ENCODE measurements at places on chromosomes 6 and 20. TPM values are rescaled to one million over a fixed set of nuclear protein-coding genes. Genes with fewer than 3 reads are reported as not detected.

GRCh38 chr6:71383901-71384489 lies 95.4 kb downstream of the OGFRL1 start:
- peak; percentile 47 for DNase-seq

The HMGCLL1 gene
- polyA plus RNA-seq = 3.6 TPM

DNA sequence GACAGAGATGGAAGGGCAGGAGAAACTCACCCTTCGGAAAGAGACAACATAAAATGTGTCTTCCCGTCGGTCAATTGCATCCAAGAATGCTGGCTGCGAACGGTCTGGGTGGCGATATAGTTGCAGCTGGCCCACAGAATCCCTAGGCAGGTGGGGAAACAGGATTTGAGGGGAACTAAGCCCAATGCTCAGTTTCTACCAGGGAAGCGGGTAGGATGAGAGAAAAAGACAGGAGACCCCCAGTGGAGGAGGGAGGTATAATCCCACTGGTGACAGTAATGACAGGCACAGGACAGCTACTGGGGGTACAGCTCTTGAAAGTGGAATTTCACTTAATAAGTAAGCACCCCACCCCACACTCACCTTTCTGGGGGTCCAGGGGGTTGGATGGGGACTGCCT lies 7.5 kb upstream of the TNXB start:
- DNase-seq = no peak

The ZNF133 gene
- polyA plus RNA-seq = 25.1 TPM

The TRIM31 gene
- polyA plus RNA-seq = not detected

DNA sequence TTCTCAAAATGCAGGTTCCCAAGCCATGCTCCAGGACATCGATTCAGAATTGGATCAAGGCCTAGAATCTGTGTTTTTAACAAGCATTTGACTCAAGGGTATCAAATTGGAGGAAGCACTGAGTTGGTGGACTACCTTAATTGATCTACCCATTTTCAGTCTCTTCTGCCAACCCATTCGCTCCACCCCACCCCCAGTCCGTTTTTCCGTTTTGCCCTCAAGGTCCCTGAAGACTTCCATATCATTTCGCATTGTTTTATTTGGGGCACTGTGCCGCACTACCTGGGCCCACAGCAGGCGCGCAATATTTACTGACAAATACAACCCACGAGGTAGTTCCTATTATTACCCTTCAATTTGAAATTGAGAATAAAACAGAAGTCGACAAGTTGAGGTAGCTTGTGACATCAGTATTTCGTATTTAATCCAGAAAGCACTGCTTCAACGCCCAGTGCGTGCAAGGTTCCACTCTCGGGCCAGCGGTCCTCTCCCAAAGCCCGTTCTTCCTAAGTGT lies 557 bp upstream of the DHX35 start:
- DNase-seq = no peak

The IMPG1 gene
- polyA plus RNA-seq = 3.5 TPM

DNA sequence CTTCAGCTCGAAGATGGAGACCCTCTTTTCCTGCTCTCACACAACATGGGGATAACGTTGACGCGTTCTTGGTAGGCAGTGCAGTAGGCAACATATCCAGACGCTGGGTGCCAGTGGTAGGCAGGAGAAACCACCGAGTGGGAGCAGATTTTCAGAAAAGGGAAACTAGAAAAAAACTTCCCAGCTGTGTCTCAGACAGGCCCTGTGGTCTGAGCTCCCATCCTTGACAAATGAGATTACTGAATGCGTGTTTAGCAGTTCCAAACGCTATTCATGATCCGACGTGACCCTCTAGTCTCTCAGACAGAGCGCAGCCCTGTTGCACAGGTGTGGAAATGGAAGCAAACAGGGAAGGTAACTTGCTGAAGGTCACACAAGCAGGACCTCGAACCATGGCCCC lies 83.9 kb upstream of the DUSP22 start:
- DNase-seq = no peak

The ZNF311 gene
- polyA plus RNA-seq = 5.7 TPM

The CCDC170 gene
- 3.4 TPM for polyA plus RNA-seq

- DNase-seq = no peak
Measured at GRCh38 chr20:33490023-33490933, at the start of gene CBFA2T2. Gene CBFA2T2, plus strand, starts transcription at chr20:33490096. Its CDS starts 172 bp downstream, at chr20:33490268.

- no peak for DNase-seq
Measured at GRCh38 chr6:161222706-161223234, 51.1 kb downstream of the AGPAT4 start.

- DNase-seq = no peak
Measured at GRCh38 chr20:59813948-59814839, 119.2 kb downstream of the SYCP2 start.

DNA sequence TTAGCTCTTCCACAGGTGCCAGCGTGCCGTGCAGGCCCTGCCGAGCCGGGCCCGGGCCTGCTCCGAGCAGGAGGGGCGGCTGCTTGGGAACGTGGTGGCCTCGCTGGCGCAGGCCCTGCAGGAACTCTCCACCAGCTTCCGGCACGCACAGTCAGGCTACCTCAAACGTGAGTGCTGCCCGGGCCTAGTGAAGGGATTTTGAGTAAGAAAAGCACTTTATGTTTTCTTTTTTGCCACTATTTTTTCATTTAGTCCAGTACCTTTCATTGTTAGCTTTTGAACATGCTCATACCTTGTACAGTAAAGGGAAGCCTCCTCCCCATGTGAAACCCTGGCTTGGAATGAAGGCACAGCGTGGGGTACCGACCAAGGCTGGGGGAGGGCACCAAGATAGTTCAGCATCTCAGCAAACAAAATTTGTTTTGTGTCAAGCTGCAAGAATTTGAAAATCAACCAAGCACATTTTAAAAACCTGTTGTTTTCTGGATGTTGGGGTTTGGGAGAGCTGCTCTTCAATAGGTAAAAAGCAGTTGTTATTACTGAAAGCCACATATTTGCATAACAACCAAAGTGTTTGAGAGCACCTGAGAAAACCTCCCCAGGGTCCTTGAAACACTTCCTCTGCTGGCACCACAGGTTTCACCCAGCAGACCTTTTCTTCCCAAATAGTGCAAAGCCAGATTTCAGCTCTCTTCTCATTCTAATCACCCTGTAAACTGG lies 18.4 kb downstream of the STX16 start:
- no peak for DNase-seq

DNA sequence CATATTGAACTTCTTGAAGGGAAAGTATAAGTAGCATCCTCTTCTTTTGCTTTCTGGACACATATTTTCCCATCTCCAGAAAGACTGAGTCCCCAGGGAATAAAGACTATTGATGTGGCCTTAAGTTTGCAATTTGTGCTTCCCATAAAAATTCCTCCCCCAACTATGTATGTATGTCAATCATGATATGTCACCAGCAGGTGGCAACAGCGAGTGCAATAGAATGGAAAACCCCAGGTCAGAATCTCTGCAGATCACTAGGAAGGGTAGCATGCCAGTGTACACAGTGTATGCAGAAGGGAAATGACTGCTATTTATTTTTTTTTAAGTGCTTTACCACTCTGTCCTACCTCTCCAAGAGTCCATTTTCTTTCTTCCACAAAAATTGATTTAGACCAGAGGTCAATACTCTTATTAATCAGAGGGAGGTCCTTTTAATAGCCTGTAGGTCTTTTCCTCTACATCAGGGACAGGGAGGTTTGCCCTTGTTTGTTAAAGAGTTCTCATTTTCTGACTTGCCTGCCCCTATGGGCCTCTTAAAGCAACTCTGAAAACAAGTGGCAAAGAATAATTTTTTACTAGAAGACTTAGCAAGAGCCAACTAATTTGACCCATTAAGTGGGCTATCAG lies 61.4 kb downstream of the BMP2 start:
- peak; percentile 55 for DNase-seq

The RBBP8NL gene
- 1.8 TPM for polyA plus RNA-seq

The LIN28B gene
- 0.08 TPM for polyA plus RNA-seq

DNA sequence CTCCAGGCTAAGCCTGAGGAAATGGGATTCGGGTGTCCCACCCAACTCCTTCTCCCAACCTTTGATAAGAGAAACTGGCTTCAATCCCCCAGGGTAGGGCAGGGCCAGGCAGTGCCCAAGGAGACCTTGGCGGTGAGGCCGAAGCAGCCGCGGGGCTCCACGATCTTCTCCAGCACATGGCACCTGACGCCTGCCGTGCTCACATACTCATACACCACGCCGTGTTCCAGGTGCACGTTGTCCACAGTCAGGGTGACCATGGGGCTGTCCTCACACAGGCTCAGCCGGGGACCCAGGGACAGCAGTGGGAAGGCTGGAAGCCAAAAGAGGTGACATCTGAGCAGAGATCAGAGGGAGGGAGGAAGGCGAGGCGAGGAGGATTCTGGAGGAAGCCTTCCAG lies 176.5 kb downstream of the PREX1 start:
- DNase-seq = no peak

GRCh38 chr20:47314647-47315338 lies 41.7 kb downstream of the ZMYND8 start:
- DNase-seq = no peak

The CCN6 gene
- 3.5 TPM for polyA plus RNA-seq

The TRAPPC3L gene
- polyA plus RNA-seq = 0.23 TPM

The EYS gene
- polyA plus RNA-seq = 0.77 TPM

The PRSS16 gene
- polyA plus RNA-seq = 0.44 TPM

The ESR1 gene
- 1.2 TPM for polyA plus RNA-seq

The SMOC2 gene
- polyA plus RNA-seq = 35.5 TPM

The CCN2 gene
- 247 TPM for polyA plus RNA-seq

- no peak for DNase-seq
Measured at GRCh38 chr20:41902346-41902745, 284.2 kb upstream of the CHD6 start.

DNA sequence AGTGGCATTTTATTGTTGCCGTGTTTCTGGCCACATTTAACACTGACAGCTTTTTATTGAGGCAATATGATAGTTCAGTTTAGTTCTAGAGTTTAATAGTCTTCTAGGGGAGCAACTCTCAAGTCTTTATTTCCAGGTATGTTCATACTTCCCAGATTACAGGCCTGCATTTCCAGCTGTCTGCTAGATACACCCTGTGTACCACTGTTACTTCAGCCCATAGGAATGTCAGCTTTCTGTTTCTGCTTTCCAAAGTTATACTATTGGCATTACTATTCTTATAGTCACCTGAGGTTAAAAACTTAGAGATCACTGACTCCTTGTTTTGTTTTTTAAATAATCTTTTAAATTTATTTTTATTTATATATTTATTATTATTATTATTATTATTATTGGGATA lies 7.6 kb downstream of the ZNF451 start:
- no peak for DNase-seq

The PBOV1 gene
- not detected for polyA plus RNA-seq

DNA sequence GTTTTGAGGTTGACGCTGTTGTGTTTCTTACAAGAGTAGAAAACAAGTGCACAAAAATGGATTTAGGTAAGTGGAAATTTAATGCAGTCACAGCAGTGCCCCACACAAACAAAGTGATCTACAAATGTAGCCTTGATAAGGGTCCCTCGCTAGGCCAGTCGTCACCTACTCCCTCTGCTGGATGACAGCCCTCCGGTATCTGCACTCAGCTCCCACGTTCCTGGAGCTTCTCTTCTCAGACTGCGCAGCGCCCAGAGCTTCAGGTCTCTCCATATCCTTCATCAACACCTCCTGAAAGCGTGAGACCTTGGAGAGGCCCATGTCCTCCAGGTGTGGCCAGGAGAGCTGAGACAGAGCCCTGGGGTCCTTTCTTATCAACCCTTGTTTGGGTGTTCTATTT lies 58.3 kb upstream of the MAP3K4 start:
- DNase-seq = no peak

DNA sequence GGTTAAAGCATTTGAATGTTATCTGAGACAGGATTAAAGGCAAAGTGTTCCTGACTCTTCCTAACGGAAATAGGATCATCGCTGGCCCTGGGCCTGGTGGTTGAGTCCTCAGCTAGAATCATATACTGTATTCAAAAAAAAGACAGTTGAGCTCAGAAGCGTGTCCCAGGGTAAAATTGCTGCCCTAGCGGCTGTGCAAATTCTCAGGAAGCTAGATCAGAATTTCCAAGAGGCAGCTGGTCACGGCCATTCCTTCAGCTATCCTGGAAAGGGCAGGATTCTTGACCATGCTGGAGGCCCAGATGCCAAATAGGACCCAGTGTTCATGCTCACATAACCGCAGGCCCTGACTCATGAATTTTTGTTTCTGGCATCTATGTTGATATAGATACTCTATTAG lies 67.4 kb downstream of the STMND1 start:
- DNase-seq = no peak

DNA sequence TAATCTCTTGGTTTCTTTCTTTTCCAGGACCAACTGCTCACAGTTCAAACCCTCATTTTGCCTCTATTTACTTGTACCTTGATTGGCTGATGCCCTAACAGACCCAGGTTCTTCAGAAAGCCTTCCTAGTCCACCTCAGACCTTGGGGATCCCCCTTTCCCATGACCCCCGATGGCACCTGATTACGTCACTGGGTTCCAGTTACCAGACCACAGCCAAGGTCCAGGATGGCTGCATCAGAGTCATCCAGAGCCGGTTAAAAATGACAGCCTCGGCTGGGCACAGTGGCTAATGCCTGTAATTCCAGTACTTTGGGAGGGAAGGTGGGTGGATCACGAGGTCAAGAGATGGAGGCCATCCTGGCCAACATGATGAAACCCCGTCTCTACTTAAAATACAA lies 4.5 kb downstream of the HLA-DOA start:
- DNase-seq = no peak

The BHLHE23 gene
- 0.08 TPM for polyA plus RNA-seq

GRCh38 chr6:44161997-44162338 lies 3.3 kb downstream of the CAPN11 start:
- DNase-seq = no peak

The TREM2 gene
- polyA plus RNA-seq = 0.63 TPM

The FAM184A gene
- 12.5 TPM for polyA plus RNA-seq

DNA sequence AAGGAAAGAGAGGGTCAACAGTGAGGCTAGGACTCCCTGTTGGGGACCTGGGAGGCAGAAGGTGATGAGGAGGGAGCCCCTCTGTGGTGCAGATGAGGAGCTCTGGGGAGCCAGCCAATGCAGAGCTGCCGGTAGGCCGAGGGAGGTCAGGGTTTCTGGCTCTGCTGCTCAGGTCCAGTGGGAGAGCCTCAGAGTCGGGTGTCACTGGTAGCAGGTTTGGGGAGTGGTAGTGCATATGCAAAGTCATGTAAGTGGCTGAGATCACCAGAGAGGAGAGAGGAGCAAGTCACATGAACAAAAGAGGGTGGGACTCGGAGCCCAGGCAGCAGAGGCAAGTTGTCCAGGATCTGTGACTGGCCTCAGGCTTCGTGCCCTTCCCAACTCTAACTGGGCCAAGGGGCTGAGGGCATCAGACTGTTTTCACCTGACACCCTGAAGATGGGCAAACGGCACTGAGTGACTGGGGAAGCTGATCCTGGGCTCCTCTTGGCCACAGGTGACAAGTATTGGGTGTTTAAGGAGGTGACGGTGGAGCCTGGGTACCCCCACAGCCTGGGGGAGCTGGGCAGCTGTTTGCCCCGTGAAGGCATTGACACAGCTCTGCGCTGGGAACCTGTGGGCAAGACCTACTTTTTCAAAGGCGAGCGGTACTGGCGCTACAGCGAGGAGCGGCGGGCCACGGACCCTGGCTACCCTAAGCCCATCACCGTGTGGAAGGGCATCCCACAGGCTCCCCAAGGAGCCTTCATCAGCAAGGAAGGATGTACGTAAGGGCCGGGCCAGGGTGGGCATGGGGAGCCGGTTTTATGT lies 6.6 kb downstream of the MMP24OS start:
- no peak for DNase-seq

The EPPIN gene
- 0.36 TPM for polyA plus RNA-seq

The CEP85L gene
- polyA plus RNA-seq = 5.7 TPM

Data from right renal pelvis (tissue), 4 donors.